Upper lobe of right lung (tissue), 1 donor: ENCODE measurements at places on chromosomes 16 and 17. TPM values are rescaled to one million over a fixed set of nuclear protein-coding genes. Genes with fewer than 3 reads are reported as not detected.

- H3K4me3 ChIP-seq: no peak overlapping the region
- no peak for DNase-seq
Observed at GRCh38 chr17:65409381-65409780, 152.1 kb downstream of the AXIN2 start.

DNA sequence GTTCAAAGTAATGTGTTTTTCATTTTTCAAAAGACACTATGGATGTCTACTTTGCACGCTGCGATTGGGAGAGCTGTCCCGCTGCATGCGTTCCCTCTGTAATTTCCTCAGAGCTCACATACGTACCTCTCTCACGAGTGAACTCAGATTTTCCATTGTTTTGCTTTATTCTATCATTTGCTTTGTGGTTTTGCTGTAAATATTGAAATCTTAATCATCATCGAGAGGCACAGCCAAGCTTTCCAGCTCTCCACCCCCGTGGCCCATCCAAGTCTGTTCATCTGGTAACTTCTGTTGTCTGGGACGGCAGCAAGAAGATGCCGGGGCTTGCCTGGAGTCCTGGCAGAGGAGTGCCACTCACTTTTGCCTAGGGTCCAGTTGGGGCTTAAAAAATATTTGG is 21.1 kb downstream of the TMC6 start:
- peaks cover under 1% of the 10 kb centered on the region for H3K4me1 ChIP-seq
- H3K27me3 ChIP-seq: no peaks in the 10 kb centered on the region
- H3K4me3 ChIP-seq: no peak overlapping the region
- H3K27ac ChIP-seq: no peak overlapping the region
- H3K36me3 ChIP-seq: peaks cover 69% of the 10 kb centered on the region

DNA sequence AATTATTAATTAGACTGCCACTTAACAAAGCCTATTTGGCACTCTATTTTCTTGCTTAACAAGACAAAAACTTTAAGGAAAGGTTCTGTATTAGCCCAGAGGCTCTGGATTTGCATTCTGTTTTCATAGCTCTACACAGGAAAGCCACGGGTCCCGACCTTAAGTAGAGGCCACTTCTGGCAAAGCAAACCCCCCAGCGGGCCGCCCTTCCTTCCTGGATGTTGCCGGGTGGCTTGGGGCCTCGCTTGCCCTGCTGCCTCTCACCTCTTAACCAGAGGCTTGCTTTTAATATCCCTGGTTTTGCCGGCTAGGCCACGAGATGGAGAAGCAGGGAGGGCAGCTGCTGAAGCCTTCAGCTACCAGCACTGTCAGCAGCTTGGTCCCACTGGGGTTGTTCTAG is 4.4 kb downstream of the RTN4RL1 start:
- peaks cover 18% of the 10 kb centered on the region for H3K27me3 ChIP-seq
- no peak overlapping the region for H3K27ac ChIP-seq
- H3K4me3 ChIP-seq: no peak overlapping the region
- DNase-seq: no peak
- H3K36me3 ChIP-seq: no peaks in the 10 kb centered on the region
- peaks cover 30% of the 10 kb centered on the region for H3K4me1 ChIP-seq

DNA sequence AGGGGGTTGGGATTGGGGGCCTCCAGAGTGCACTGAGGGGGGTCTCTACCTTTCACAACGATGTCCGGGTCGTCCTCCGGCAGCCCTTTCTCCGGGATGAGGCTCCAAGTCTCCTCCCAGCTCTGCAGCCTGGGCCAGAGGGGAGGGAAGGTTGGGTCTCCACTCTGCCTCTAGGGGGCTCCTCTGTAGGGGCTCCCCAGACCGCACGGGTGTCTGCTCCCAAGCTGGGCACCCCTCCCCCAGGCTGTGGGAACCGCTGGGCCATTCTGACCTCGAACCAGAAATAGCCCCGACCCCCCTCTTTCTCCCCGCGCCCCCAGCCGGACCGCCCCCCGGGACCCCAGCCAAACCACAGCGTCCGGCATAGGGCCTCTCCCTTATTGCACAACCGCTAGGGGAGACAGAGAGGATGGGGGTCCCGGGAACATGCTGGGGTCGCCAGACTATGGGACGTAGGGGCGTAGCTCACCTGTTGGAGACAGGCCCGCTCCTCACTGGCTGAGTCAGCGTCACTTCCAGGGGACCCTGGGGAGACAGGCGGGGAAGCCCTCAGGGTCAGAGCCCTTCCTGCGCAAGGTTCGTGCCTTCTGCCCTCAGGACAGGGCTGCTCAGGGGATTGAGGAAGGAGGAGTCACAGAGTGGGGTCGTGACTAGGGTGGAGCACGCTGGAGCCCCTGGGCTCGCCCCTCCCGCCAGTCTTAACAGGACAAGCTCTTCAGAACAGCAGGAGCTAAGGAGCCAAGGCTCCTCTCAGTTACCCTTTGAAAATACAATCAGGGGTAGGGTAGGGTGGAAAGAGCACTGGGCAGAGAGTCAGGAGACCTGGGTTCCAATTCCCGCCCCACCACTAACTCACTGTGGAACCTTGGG is 2.7 kb downstream of the PLEKHH3 start:
- peaks cover 54% of the 10 kb centered on the region for H3K4me1 ChIP-seq
- peak overlapping the region; percentile 89 for H3K4me3 ChIP-seq
- DNase-seq: peak; percentile 81
- peak overlapping the region; percentile 87 for H3K27ac ChIP-seq
- peaks cover 43% of the 10 kb centered on the region for H3K36me3 ChIP-seq

GRCh38 chr17:18980682-18981334 is 23.8 kb downstream of the FAM83G start:
- peaks cover 5% of the 10 kb centered on the region for H3K36me3 ChIP-seq
- no peaks in the 10 kb centered on the region for H3K27me3 ChIP-seq
- H3K4me1 ChIP-seq: no peaks in the 10 kb centered on the region
- no peak overlapping the region for H3K4me3 ChIP-seq
- no peak overlapping the region for H3K27ac ChIP-seq
- DNase-seq: no peak

DNA sequence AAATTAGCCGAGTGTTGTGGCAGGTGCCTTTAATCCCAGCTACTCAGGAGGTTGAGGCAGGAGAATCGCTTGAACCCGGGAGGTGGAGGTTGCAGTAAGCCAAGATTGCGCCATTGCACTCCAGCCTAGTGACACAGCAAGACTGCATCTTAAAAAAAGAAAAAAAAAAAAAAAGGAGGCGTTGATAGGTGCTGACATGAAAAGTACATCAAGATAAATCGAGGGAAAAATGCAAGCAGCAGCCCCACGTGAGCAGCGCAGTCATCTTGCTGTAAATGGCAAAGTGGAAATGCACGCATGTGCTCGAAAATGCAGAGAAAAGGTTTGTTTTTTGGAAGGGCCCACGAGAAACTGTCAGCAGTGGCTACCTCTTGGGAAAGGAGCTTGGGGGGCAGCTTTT is 20.9 kb downstream of the MXRA7 start:
- H3K4me3 ChIP-seq: no peak overlapping the region
- H3K4me1 ChIP-seq: peaks cover 35% of the 10 kb centered on the region
- DNase-seq: no peak
- no peaks in the 10 kb centered on the region for H3K36me3 ChIP-seq
- peak overlapping the region; percentile 79 for H3K27ac ChIP-seq

GRCh38 chr17:16243801-16244567 is 27.0 kb downstream of the PIGL start:
- H3K36me3 ChIP-seq: no peaks in the 10 kb centered on the region
- H3K27ac ChIP-seq: no peak overlapping the region
- DNase-seq: no peak
- H3K27me3 ChIP-seq: no peaks in the 10 kb centered on the region

GRCh38 chr16:51951668-51952298 is 595.2 kb downstream of the TOX3 start:
- H3K4me1 ChIP-seq: no peaks in the 10 kb centered on the region
- no peak overlapping the region for H3K4me3 ChIP-seq
- H3K36me3 ChIP-seq: no peaks in the 10 kb centered on the region
- H3K27me3 ChIP-seq: peaks cover 3% of the 10 kb centered on the region

GRCh38 chr16:14378689-14379467 is 251.2 kb downstream of the PARN start:
- no peaks in the 10 kb centered on the region for H3K27me3 ChIP-seq
- H3K4me3 ChIP-seq: no peak overlapping the region
- H3K4me1 ChIP-seq: no peaks in the 10 kb centered on the region
- H3K36me3 ChIP-seq: no peaks in the 10 kb centered on the region

GRCh38 chr16:2821487-2822157 is 4.6 kb downstream of the PRSS21 start:
- peak; percentile 11 for DNase-seq
- H3K27ac ChIP-seq: no peak overlapping the region
- no peaks in the 10 kb centered on the region for H3K4me1 ChIP-seq
- no peak overlapping the region for H3K4me3 ChIP-seq

DNA sequence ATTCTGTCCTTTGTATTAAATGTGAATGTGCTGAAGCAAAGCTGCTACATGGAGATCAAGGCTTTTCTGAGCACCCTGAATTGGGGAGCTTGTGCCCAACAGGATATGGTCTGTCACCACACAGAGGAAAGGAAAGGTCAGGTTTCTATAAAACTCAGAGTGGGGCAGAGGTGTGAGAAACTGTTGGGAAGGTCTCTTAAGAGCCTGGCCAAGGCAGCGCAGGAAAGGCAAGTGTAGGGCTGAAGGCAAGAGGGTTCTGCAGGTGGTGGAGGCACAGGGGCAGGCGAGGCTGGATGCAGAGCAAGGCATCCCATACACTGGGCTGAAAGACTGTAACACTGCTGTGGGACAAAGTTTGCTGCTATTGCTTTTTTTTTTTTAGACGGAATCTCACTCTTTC is 8.1 kb downstream of the COX6A2 start:
- no peaks in the 10 kb centered on the region for H3K36me3 ChIP-seq
- H3K27me3 ChIP-seq: no peaks in the 10 kb centered on the region
- no peak overlapping the region for H3K4me3 ChIP-seq
- DNase-seq: no peak
- H3K27ac ChIP-seq: no peak overlapping the region

GRCh38 chr16:50526249-50526648 is 21.9 kb upstream of the NKD1 start:
- H3K4me1 ChIP-seq: no peaks in the 10 kb centered on the region
- no peak for DNase-seq
- no peaks in the 10 kb centered on the region for H3K36me3 ChIP-seq
- peaks cover 5% of the 10 kb centered on the region for H3K27me3 ChIP-seq
- no peak overlapping the region for H3K4me3 ChIP-seq

- H3K36me3 ChIP-seq: no peaks in the 10 kb centered on the region
- H3K4me1 ChIP-seq: no peaks in the 10 kb centered on the region
- no peaks in the 10 kb centered on the region for H3K27me3 ChIP-seq
- DNase-seq: no peak
- no peak overlapping the region for H3K27ac ChIP-seq
Observed at GRCh38 chr16:31373235-31373634, 18.3 kb downstream of the ITGAX start.

Gene KCTD2
- 25.3 TPM for total RNA-seq

Gene HOXB1
- total RNA-seq: not detected

Gene FOXN1
- 0.35 TPM for total RNA-seq

Gene LITAFD
- total RNA-seq: not detected

Gene ZNF19
- total RNA-seq: 11.4 TPM

Gene INTS2
- 10.9 TPM for total RNA-seq

Gene HS3ST3A1
- 0.93 TPM for total RNA-seq
